ENCODE measurements at places on chromosomes 2 and 18. TPM values are rescaled to one million over a fixed set of nuclear protein-coding genes. Genes with fewer than 3 reads are reported as not detected.

TMEM87B gene
- 22.5 TPM for polyA plus RNA-seq

DNA sequence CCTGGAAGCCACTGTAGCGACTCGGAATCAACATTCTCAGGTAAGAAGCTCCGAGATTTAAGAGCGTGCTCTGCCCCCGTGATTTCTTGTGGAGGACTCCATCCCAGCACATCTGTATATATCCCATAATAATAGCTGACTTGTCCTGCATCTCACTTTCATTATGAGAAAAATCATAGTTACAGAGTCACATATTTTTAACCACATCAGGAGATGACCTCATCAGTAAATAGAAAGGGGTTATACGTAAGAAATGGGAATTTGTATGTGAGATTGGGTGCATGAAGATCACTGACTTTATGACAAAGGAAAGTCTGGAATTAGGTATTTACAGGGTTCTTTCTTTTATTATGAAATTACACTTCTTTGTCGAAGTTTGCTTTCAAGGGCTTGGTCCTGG, 16.4 kb upstream of the TMEM18 start:
- no peak for DNase-seq

GRCh38 chr18:2423761-2424160, 147.5 kb downstream of the METTL4 start:
- DNase-seq: no peak

DNA sequence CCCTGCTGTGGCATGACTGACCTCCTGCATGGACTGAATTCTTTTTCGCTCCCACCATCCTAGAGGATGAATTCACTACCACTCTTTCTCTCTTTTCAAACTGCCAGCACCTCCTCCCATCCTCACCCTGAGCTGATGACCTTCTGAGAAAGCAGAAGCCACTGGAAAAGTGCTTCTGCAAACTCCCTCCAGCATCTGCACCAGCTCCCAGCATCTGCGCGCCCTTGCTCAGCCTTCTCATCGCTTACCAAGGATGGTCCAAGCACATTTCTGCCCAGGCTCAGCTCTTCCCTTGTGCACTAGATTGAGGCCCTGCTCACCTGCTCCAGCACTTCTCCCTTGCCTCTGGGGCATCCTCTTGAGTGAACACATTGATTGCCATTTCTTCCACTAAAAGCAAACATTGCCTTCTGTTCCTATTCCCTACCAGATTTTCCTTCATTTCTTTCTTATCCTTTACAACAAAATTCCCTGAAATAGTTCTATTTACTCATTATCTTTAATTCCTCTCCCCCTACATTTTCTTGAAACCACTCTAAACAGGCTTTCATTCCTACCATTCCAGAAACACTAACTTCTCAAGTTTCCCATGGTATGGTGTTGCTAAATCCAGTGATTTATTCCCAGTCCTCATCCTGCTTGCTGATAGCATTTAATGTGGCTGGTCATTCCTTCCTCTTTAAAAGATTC, 42.7 kb upstream of the IL1RL1 start:
- DNase-seq: no peak

GRCh38 chr2:216648105-216648504, 14.9 kb downstream of the IGFBP2 start:
- no peak for DNase-seq

DNA sequence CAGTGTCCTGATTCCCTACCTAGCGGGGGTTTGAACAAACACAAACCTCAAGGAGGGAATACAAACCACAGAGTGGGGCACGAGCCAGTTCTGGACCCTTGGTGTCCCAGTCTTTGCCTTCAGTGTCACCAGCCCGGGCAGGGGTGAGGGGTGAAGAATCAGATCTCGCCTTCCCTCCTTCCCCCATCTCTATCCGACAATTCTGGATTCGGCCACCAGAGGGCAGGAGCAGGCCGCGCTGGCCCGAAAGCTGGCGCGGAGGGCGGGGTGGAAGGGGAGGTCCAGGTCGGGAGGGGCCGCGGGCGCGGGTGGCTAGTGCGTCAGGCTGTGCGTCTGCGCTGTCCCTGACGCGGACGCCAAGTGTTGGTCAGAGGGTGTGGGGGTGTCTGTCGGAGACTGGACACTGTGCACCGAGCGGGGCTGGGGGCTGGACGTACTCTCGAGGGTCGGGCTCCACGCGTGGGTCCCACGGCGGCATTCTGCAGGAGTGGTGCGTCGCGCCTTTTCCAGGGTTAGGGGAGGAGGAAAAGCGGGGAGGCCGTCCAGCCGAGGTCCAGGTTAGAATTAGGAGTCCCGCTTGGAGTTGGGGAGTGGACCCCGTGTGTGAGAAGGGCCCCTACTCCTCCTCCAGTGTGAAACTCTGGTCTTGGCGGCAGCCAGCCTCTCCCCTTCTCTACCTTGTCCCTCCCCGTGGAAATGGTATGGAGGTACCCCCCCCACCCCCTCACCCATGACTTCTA, 2.9 kb upstream of the CRYBA2 start:
- no peak for DNase-seq

DNA sequence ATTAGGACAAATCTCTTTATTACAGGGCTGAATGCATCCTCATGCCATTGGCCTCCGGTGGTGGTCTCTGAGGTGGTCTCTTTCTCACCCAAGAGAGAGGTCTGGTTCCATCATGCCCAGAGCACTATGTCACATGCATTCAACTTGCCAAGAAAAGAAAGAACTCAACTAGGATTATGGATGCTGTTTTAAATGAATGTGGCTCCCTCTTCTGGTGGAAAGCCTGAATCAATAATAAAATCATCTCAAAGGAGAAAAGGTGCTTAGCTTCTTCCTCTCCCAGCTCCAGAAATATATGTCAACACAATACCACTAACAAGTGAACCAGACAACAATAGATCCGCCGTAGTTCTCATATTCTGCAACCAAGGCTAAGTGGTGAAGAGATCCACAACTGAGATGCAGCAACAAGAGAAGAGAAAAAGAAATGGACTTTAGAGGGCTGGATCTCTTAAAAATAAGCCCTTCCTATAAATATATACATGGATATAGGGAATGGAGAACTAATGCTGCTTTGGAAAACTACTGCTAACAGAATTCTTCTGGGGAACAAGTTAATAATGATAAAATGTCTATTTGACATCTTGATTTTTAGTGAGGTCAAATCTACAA, 396.8 kb downstream of the NCKAP5 start:
- DNase-seq: peak; percentile 50

DNA sequence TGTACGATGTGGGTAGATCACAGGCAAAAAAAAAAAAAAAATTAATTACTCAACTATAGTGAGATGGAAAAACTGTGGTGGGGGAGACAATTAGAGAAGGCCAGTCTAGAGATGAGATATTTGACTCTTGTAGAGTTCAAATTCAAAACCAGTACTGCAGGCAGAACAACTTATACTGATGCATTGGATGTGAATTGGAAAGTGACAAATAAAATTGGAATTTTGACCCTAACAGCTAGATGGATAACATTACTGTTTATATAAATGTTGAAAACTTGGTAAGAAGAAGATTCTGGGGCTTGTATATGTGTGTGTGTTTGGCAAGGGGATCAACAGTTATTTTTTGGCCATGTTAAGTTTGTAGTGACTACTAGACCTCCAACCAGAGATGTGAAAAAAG, 256.9 kb downstream of the RND3 start:
- DNase-seq: no peak

GRCh38 chr18:50190236-50190635, 4.7 kb downstream of the MYO5B start:
- DNase-seq: no peak

DNA sequence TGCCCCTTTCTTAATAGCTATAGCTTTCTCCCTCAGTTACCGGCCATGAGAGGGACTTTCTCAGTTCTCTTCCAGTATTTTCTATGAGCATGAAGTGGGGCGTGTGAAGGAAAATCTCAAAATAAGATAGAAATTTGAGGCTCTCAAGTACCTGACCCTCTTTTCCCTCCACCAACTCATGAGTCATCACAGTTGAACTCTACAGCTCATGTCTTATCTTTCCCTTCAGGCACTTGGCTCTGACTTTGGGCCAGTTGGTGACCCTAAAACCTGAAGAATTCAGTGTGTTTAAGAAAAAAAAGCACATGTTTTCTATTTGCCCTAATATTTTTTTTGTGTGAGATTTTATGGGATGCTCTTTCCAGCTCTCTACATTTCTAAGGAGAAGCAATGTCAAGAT, 896.7 kb upstream of the ZEB2 start:
- no peak for DNase-seq
